IMR-90 (cell line): ENCODE measurements at places on chromosomes 2 and 18. TPM values are rescaled to one million over a fixed set of nuclear protein-coding genes. Genes with fewer than 3 reads are reported as not detected.
A peak's percentile ranks its signal among the peaks of the same experiment; 100 is the strongest.

KLHL29 gene
- total RNA-seq, result 2.0 and 2.5 TPM in 2 replicates

CXCR4 gene
- not detected in 2 replicates for total RNA-seq

ARHGAP25 gene
- 0.28 and 0.36 TPM in 2 replicates for total RNA-seq

NPHP1 gene
- total RNA-seq, result 1.8 and 2.8 TPM in 2 replicates

KCNG2 gene
- not detected in 2 replicates for total RNA-seq

LAMA3 gene
- total RNA-seq, result 0.18 and 0.28 TPM in 2 replicates

TUBA3E gene
- not detected in 2 replicates for total RNA-seq

GPC1 gene
- total RNA-seq, result 16.0 and 18.6 TPM in 2 replicates

HMSD gene
- 0.28 and 0.36 TPM in 2 replicates for total RNA-seq

DNA sequence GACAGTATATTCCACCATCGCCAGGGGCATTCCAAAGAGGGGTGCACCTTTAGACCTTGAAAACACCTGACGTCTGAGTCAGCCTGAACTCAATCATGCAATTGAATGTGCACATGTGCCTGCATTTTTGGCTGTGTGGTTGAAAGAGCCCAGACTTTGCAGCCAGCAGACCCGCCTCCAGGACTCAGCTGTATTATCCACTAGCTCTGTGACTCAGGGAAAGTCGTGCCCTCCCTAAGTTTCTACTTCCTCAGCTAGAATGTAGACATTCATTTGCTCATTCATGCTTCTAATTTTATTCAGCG, 94.2 kb downstream of the LRRC30 start:
- no peaks in the 10 kb centered on the region for H3K4me1 ChIP-seq
- no peaks in the 10 kb centered on the region for H3K36me3 ChIP-seq
- H3K27me3 ChIP-seq, result no peaks in the 10 kb centered on the region
- H3K27ac ChIP-seq, result no peak overlapping the region

GRCh38 chr2:140696449-140696848, 1434.4 kb downstream of the LRP1B start:
- no peak overlapping the region for H3K4me3 ChIP-seq
- DNase-seq, result no peak
- no peaks in the 10 kb centered on the region for H3K27me3 ChIP-seq
- no peaks in the 10 kb centered on the region for H3K4me1 ChIP-seq

DNA sequence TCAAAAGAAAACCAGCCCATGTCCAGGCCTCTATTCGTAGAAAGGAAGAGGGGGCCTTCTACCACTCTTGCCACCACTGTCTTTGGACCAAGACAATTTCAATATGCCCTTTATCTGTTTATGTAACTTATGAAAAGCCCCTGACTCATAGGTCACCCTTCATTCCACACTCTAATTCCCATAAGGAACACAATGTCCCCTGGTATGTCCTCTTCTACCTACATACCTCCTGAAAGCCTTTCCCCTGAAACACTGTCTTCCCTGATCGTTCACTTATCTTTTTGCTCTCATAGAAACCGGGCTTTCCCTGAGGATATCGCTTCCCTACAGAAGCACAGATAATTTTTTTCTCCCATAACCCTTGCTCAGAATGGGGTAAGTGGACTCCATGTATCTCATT, 13.3 kb downstream of the EIF2AK3 start:
- H3K27ac ChIP-seq, result no peak overlapping the region
- no peaks in the 10 kb centered on the region for H3K27me3 ChIP-seq
- no peak overlapping the region for H3K4me3 ChIP-seq
- H3K36me3 ChIP-seq, result peaks cover 2% of the 10 kb centered on the region
- DNase-seq, result no peak

DNA sequence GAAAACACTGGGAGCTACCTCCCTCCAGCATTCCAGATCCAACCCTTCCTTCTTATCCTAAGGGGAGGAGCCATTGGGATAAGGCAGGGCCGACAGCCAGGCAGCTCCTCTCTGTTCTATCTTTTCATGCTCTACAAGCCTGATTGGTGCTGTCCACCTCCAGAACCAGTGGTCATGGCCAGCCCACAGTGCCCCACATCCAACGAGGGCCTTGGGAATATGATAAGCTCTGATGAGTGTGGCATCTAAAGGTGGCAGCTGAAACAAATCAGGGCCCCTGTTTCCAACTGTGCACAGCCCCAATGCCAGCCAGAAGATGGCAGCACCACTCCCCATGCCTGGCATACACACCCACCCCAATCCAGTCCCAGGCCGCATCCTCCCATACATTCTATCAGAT, 329.3 kb downstream of the C1D start:
- DNase-seq, result no peak
- no peak overlapping the region for H3K4me3 ChIP-seq
- no peak overlapping the region for H3K27ac ChIP-seq
- H3K27me3 ChIP-seq, result no peaks in the 10 kb centered on the region

- peak overlapping the region; percentile 78 for H3K4me3 ChIP-seq
- peaks cover 10% of the 10 kb centered on the region for H3K4me1 ChIP-seq
- no peaks in the 10 kb centered on the region for H3K27me3 ChIP-seq
- peak overlapping the region; percentile 92 for H3K27ac ChIP-seq
- H3K36me3 ChIP-seq, result peaks cover 26% of the 10 kb centered on the region
- DNase-seq, result peak; percentile 32
These were observed 1.2 kb downstream of the MAT2A start for GRCh38 chr2:85540133-85540648.

DNA sequence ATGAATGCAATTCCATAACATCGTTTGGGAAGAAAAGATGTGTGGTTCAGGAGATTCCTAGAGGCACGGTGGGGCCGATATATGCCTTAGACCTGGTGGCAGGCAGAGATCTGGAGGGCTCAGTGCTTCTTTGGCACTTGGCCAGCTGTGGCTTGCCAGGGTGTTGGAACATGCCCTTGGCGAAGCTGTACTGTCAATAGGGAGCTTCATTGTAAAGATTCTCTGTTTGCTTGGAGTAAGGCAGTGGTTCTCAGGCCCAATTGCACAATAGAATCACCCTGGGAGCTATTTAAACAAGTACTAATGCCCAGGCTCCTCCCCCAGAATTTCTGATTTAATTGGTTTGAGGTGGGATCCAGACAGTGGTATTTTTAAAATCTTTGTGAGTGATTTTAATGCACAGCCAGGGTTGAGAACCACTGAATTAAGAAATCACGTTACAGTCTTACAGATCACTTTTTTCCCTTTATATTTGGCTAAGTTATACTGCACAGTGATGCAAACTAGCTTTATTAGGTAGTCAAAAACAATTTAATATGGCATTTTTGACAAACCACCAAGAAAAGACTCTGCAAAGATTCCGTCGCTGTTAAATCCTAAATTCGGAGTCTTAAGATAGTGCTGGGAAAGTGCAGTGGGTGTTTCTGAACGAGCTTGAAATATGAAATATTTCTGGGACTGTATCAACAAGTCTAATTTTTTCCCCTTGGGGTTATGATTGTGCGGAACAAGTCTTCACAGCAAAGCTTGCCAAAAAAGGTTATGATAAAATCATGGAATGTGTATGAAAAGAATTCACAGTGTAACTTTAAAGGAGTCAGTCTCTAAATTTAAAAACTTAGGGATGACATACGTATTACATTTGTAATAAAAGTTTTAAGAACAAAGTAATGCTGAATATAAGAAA, 78.0 kb downstream of the CRIM1 start:
- H3K27ac ChIP-seq, result peak overlapping the region; percentile 80
- H3K4me1 ChIP-seq, result peaks cover 28% of the 10 kb centered on the region
- DNase-seq, result peak; percentile 59
- no peaks in the 10 kb centered on the region for H3K27me3 ChIP-seq
- H3K4me3 ChIP-seq, result no peak overlapping the region

GRCh38 chr18:7366597-7366996, 135.7 kb downstream of the LRRC30 start:
- no peaks in the 10 kb centered on the region for H3K36me3 ChIP-seq
- no peak for DNase-seq
- H3K4me3 ChIP-seq, result no peak overlapping the region
- H3K4me1 ChIP-seq, result no peaks in the 10 kb centered on the region

DNA sequence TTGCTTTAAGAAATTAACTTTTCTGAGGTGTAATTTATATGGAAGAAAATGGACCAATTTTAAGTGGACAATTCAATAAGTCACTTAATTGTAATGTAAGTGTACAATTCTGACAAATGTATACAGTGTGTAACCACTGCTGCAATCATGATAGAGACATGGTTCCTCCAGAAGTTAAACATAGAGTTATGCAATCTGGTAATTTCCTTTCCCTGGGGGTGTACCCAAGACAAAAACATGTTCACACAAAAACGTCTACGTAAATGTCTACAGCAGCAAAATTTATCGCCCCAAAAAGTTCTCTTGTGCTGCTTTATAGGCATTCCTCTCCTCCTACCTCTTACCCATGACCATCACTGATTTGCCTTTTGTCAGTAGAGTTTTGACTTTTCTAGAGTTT, 141.5 kb downstream of the AQP4 start:
- no peak for DNase-seq
- H3K4me3 ChIP-seq, result no peak overlapping the region
- no peak overlapping the region for H3K27ac ChIP-seq
- H3K36me3 ChIP-seq, result no peaks in the 10 kb centered on the region
- H3K4me1 ChIP-seq, result no peaks in the 10 kb centered on the region

- peaks cover 9% of the 10 kb centered on the region for H3K4me1 ChIP-seq
- no peak for DNase-seq
- H3K4me3 ChIP-seq, result no peak overlapping the region
- H3K27ac ChIP-seq, result no peak overlapping the region
- H3K27me3 ChIP-seq, result no peaks in the 10 kb centered on the region
These were observed 62.0 kb downstream of the LTBP1 start for GRCh38 chr2:33008716-33009115.

GRCh38 chr18:3451989-3452749, 2.2 kb downstream of the TGIF1 start:
- peak overlapping the region; percentile 95 for H3K27ac ChIP-seq
- peak; percentile 69 for DNase-seq
- no peaks in the 10 kb centered on the region for H3K27me3 ChIP-seq
- H3K36me3 ChIP-seq, result peaks cover 7% of the 10 kb centered on the region

DNA sequence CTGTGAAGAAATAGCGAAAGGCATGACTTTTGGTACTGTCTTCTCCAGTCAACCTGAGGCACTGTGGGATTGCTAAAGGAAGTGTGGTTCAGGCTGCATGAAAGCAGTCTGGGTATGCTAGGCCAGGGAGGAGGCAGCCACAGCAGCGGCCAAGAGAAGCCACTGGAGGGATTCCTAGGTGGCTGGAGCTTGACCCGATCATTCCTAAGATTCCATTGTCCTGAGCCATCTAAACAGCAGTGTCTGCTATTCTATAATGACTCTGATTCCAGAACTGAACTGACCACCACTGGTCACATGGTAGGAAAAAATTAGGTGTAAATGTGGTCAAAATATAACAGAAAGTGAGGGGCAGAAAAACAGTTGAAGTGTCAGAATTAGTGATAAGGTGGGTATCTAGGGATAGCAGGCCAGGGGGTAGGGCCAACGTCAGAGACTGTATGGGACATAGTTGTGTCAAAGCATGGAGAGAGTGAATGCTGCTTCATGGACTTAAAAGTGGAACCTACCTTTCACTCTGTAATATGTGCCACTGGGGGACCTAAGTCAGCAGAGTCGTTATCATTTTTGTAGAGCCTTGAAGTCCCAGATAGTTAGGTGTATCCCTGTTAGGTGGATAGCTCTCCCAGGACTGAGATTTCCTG, 204.6 kb downstream of the CTNNA2 start:
- no peak overlapping the region for H3K4me3 ChIP-seq
- peaks cover 6% of the 10 kb centered on the region; the same call in 1 of the 2 replicates for H3K4me1 ChIP-seq
- no peaks in the 10 kb centered on the region for H3K27me3 ChIP-seq

DNA sequence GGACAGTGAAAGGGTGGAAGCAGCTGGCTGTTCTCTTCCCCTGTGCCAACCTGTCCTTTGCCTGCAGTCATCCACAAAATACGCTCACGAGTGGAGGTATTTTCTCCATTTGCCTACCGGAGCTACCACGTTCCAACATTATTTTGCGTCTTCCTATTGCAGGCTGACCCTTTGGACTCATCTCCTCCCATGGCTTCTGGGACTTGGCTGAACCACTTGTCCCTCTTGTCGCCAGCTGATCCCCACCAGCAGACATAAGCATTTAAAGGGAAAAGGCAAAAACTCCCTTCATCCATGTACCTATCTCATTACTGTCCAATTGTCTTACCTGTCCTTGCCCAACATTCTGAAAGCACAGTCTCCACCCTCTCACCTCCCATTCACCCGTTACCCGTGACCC, 13.0 kb downstream of the C2orf74 start:
- peaks cover 15% of the 10 kb centered on the region for H3K4me1 ChIP-seq
- peaks cover 4% of the 10 kb centered on the region; the same call in 1 of the 2 replicates for H3K36me3 ChIP-seq
- H3K27ac ChIP-seq, result no peak overlapping the region
- DNase-seq, result no peak
- no peak overlapping the region for H3K4me3 ChIP-seq

- H3K27me3 ChIP-seq, result peaks cover 28% of the 10 kb centered on the region; the same call in 1 of the 2 replicates
- DNase-seq, result no peak
- no peaks in the 10 kb centered on the region for H3K36me3 ChIP-seq
- no peaks in the 10 kb centered on the region for H3K4me1 ChIP-seq
- H3K4me3 ChIP-seq, result no peak overlapping the region
- no peak overlapping the region for H3K27ac ChIP-seq
These were observed 29.6 kb downstream of the CELF4 start for GRCh38 chr18:37535968-37536367.

DNA sequence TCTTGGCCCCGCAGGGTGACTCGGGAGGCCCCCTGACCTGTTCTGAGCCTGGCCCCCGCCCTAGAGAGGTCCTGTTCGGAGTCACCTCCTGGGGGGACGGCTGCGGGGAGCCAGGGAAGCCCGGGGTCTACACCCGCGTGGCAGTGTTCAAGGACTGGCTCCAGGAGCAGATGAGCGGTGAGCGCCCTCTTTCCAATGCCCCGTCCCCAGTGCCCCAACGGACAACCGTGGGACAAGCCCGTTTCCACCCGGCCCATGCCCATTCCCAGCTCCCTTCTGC, 2.6 kb upstream of the CHRND start:
- H3K4me3 ChIP-seq, result no peak overlapping the region
- no peak overlapping the region for H3K27ac ChIP-seq
- peaks cover 75% of the 10 kb centered on the region for H3K27me3 ChIP-seq
- no peaks in the 10 kb centered on the region for H3K36me3 ChIP-seq
- no peaks in the 10 kb centered on the region for H3K4me1 ChIP-seq

GRCh38 chr2:69893684-69894551, at the start of gene SNRNP27:
Gene SNRNP27 (plus strand): TSS chr2:69893956. CDS start chr2:69893985, 29 bp downstream.
- peaks cover 4% of the 10 kb centered on the region; the same call in 1 of the 2 replicates for H3K4me1 ChIP-seq
- H3K4me3 ChIP-seq, result peak within 1 kb of the TSS; percentile 78
- DNase-seq, result peak; percentile 83

GRCh38 chr2:190974629-190975361, 39.2 kb downstream of the STAT1 start:
- H3K27me3 ChIP-seq, result no peaks in the 10 kb centered on the region
- DNase-seq, result no peak
- H3K36me3 ChIP-seq, result peaks cover 62% of the 10 kb centered on the region
- no peak overlapping the region for H3K27ac ChIP-seq
- peaks cover 2% of the 10 kb centered on the region for H3K4me1 ChIP-seq
- H3K4me3 ChIP-seq, result no peak overlapping the region

DNA sequence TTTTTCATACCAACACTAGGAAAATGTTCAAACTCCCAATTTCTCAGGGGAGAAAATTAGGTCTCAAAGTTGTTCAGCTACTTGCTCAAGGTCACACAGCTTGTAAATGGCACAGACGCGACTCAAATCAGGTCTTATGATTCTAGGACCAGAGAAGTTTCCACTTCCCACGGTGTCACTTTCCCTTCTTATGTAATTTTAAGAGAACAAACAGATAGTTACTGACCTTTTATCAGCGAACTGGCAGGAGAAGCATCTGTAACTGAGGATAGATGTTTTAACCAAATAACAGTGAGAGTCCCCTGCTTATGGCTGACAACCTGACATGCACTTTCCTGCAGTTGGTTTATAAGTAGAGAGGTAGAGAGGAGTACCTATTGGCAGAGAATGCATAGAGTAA, 2.1 kb upstream of the KCNJ3 start:
- no peaks in the 10 kb centered on the region for H3K36me3 ChIP-seq
- no peak overlapping the region for H3K4me3 ChIP-seq
- DNase-seq, result no peak
- H3K27me3 ChIP-seq, result no peaks in the 10 kb centered on the region
- H3K27ac ChIP-seq, result no peak overlapping the region

- H3K36me3 ChIP-seq, result no peaks in the 10 kb centered on the region
- no peaks in the 10 kb centered on the region for H3K27me3 ChIP-seq
- H3K4me1 ChIP-seq, result no peaks in the 10 kb centered on the region
- no peak overlapping the region for H3K4me3 ChIP-seq
These were observed 601.7 kb downstream of the ARHGAP15 start for GRCh38 chr2:143730953-143731260.
